CD4-positive, alpha-beta T cell treated with Interleukin-4 for 1 hour (primary cell): ENCODE measurements at places on chromosomes 6 and 20.

DNA sequence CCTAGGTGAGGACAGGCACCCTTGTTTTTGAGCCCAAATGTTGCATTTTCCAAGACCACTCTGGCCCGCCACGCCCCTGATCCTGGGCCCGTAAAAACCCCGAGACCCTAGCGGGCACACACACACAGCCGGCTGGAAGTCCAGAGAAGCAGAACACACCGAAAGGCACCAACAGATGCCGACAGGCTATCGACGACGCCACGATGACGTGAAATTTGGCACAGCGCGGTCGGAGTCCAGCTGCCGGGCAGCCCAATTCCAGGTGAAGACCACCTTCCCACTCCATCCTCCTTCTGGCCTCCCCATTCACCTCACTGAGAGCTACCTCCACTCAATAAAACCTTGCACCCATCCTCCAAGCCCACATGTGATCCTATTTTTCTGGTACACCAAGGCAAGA, 34.0 kb upstream of the PNPLA1 start:
- no peak for DNase-seq

DNA sequence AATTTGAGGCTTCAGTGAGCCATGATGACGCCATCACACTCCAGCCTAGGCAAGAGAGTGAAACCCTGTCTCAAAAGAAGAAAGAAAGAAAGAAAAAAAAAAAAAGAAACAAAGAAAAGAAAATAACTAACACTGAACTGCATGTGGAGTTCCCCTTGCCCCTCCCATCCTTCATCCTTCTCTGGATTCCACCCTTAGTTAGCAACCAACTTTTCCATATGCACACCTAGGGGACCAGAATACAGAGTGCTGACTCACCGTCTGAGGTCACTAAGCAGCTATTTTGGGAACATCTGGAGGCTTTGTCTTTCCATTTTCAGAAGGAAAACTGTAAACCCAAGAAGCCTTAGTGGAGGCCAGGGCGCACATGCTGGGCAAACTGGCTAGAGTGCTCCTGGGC, 257.4 kb downstream of the MAFB start:
- DNase-seq: no peak

DNA sequence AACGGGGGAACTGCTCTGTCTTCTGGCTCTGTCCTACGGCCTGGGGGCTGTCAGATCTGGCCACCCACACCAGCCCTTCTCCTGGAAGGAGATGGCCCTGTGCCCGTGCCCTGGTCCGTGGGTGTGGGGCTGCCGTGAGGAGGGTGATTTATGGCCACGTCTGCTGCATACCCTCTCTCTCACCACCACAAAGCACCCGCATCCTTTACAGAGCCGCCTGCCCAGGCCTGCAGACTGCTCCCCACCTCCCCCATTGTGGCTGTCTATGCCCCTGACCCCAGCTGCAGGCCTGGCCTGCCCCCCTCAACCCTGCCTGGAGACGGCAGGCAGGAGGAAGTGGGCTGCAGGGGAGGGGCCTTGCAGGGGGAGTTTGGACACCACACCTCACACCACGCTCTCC, 72.7 kb upstream of the GATA5 start:
- DNase-seq: no peak

GRCh38 chr6:130908188-130908587, 81.0 kb downstream of the SMLR1 start:
- DNase-seq: no peak

GRCh38 chr20:58921564-58921963, 59.5 kb upstream of the NELFCD start:
- DNase-seq: no peak

DNA sequence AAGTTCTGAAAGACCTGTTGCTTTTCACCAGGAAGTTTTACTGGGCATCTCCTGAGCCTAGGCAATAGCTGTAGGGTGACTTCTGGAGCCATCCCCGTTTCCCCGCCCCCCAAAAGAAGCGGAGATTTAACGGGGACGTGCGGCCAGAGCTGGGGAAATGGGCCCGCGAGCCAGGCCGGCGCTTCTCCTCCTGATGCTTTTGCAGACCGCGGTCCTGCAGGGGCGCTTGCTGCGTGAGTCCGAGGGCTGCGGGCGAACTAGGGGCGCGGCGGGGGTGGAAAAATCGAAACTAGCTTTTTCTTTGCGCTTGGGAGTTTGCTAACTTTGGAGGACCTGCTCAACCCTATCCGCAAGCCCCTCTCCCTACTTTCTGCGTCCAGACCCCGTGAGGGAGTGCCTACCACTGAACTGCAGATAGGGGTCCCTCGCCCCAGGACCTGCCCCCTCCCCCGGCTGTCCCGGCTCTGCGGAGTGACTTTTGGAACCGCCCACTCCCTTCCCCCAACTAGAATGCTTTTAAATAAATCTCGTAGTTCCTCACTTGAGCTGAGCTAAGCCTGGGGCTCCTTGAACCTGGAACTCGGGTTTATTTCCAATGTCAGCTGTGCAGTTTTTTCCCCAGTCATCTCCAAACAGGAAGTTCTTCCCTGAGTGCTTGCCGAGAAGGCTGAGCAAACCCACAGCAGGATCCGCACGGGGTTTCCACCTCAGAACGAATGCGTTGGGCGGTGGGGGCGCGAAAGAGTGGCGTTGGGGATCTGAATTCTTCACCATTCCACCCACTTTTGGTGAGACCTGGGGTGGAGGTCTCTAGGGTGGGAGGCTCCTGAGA, at the start of gene HFE:
Gene HFE, plus strand, starts transcription at position 146 of the 832 bp plus-strand sequence. Its CDS starts 12 bp downstream, at position 158.
- DNase-seq: peak; percentile 37

DNA sequence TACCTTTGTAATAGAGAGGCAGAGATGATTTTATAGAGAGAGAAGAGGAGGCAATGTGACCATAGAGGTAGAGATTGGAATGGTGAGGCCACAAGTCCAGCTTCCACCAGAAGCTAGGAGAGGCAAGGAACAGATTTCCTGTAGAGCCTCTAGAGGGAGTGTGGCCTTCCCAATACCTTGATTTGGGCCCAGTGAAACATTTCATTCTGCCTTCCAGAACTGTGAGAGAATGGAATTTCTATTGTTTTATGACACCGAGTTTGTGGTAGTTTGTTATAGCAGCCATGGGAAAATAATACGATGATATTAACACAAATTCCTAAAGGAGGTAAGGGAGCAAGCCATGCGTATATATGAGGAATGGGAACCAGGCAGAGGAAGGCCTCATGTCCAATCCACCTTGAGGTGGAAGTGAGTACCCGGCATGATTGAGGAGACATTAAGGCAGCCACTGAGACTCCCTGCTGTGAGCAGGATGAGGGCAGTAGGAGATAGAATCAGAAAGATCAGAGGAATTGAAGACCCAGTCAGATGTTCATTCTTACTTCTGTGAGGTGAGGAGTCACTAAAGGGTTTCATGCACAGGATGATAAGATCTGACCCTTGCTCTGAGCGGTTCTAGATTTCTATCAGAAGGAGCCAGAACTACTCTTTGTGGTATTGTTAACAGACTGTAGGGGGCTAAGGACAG, 636.3 kb upstream of the IMPG1 start:
- no peak for DNase-seq

- no peak for DNase-seq
Observed at GRCh38 chr20:48107560-48107959, 322.3 kb upstream of the SULF2 start.

- DNase-seq: no peak
Observed at GRCh38 chr6:110653381-110653780, 161.9 kb downstream of the CDK19 start.

- no peak for DNase-seq
Observed at GRCh38 chr6:22248513-22249308, 48.1 kb downstream of the PRL start.

- DNase-seq: no peak
Observed at GRCh38 chr6:105546754-105547153, 143.9 kb upstream of the PREP start.

- peak; percentile 42 for DNase-seq
Observed at GRCh38 chr6:225121-225721, 67.1 kb upstream of the DUSP22 start.

DNA sequence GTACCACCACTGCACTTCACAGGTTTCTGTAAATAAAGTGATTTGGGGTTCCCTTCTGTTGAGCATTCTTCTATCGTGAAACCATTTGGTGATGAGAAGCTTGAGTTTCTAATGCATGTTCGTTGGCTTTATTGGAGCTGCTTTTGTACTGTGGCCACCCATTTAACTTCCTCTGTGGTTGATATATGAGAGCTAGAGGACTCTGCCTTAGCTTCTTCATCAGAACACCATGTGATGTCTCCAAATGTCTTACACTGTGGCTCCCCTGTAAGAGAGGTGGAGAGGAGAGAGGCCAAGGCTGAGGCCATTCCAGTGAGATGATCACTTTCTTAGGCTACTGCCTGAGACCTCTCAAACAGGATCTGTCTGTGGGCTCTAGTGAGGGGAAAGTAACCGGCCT, 114.5 kb downstream of the SLC16A10 start:
- DNase-seq: no peak

GRCh38 chr20:59560588-59561227, 43.6 kb upstream of the PHACTR3 start:
- DNase-seq: no peak

DNA sequence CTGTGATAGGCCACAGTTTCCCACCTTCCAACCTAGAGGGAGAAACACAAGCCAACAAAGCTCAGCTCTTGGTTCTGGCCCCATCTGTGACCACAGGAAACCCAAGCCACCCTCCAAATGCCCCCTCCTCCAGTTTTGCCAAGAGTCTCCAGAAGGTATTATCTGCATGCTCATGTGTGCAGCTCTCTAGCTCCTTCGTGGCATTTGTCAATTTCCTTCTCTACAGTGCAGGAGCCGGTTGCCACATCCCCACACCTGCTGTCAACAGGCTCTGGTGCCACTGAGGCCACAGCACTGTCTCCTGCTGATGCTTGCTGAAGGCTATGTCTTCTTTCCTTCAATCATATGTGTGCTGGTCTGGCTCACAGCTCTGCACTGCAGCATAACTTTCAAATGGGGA, 177.2 kb downstream of the CLIC5 start:
- no peak for DNase-seq

- peak; percentile 19 for DNase-seq
Observed at GRCh38 chr6:138007014-138007472, 100.2 kb downstream of the PERP start.

GRCh38 chr20:30412972-30413371, 844.5 kb upstream of the DEFB115 start:
- DNase-seq: no peak

DNA sequence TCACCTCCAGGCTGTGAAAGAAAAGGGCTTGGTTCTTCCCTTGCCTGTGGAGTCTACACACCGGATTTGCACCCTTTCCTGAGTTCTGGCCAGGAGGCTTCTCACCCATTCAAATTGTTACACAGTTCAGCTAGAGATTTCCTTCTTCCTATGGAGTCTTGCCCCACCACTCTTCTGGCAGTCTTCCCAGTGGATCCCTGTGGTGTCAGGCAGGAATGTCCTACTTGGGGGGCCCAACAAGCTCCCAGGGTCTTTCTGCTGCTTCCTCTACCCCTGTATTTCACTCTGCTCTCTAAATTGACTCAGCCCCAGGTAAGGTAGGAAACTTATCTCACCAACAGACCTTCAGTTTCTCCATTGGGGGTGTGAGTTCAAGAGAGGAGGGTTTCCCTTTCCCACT, 14.0 kb upstream of the CST9L start:
- no peak for DNase-seq

- no peak for DNase-seq
Observed at GRCh38 chr6:25330796-25331685, 51.9 kb downstream of the CARMIL1 start.

DNA sequence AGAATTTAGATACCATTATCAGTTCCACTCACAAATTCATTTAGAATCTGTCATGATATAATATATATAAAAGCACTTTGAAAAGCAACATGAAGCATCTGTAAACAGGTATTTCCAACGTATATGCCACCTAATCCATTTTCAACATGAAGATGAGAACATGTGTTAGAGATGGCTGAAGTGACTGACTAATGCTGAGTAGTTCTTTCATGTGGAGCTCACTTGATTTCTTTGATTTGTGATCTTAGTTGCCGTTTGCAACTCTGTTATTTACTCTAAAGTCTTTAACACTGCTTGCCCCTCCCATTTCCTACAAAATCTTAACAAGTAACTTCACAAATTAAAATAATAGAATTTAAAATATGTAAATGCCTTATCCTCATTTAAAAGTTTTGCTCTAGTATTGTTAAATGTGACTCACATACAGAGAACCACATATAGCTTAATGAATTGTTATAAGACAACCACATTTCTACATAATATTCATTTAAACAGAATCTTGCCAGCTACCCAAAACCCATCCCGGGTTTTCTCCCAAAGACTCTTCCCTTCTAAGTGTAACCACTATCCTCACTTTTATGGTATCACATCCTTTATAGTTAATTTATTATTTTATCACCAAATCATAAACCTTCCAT, 78.3 kb downstream of the ME1 start:
- DNase-seq: no peak

GRCh38 chr20:13515291-13515690, 123.4 kb downstream of the TASP1 start:
- DNase-seq: no peak

- no peak for DNase-seq
Observed at GRCh38 chr6:80211286-80211685, 104.8 kb downstream of the BCKDHB start.

GRCh38 chr6:147869869-147870268, 361.4 kb downstream of the SAMD5 start:
- DNase-seq: no peak

GRCh38 chr6:3228046-3228671, 706 bp upstream of the TUBB2B start:
- no peak for DNase-seq

- no peak for DNase-seq
Observed at GRCh38 chr20:31922181-31922580, 29.7 kb downstream of the PDRG1 start.

DNA sequence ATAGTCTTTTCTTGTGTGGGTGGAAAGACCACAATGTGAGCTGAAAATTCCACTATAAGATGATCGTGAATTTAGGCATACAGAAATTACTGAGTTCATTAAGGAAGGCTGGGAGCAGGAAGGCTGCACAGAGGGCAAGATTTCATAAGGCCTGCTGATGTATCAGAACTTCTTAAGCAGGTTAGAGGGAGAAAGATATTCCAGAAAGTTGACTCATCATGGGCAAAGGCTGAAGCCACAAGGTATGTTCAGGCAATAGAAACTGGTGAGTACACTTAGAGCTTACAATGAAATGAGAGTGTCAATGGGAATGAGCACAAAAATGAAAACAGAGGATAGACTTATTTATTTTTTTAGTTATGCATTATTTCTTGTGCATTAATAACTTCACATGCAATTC, 618.6 kb downstream of the CBLN4 start:
- no peak for DNase-seq

- DNase-seq: no peak
Observed at GRCh38 chr20:63703976-63704748, 3.6 kb downstream of the ARFRP1 start.

DNA sequence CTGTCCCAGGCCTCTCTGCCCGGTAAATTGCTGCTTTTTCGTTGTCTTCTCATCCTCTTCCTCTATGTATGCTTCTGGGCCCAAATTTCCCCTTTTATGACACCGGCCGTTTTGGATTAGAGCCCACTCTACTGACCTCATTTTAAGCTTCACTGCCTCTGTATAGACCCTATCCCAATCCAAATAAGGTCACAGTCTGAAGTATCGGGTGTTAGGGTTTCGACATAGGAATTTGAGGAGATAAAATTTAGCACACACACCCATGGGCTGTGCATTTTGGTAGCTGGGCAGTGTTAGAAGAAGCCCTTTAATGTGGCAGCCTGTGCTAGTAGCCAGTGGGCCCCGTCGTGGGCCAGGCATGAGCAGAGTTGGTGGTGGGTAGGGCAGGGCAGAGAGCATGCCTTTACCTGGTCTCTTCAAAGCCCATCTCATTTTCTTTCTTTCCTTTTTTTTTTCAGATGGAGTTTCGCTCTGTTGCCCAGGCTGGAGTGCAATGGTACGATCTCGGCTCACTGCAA, 27.9 kb upstream of the EZR start:
- no peak for DNase-seq

- no peak for DNase-seq
Observed at GRCh38 chr6:56490993-56491392, 151.7 kb downstream of the DST start.
